Head of caudate nucleus (tissue), 42 donors: ENCODE measurements at places on chromosomes 13 and 19.

DNA sequence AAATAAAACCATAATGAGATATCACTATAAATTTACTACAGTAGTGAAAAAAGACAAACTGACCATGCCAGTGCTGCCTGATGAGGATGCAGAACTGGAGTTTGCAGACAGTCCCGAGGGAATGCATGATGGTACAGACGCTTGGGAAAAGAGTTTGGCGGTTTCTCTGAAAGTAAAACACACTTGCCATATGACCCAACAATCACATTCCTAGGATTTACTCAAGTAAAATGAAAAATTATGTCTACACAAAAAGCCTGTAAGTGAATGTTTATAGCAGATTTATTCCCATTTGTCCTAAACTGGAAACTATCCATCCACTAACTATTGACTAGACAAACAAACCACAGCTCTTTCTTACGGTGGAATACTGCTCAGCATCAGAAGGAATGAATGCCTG lies 271.0 kb downstream of the DNAJC15 start:
- no peak for DNase-seq

- no peak for DNase-seq
These were observed 27.2 kb upstream of the CCNP start for GRCh38 chr19:40253611-40254092.

- DNase-seq, result no peak
These were observed 19.1 kb upstream of the AKAP8 start for GRCh38 chr19:15398501-15399233.

- no peak for DNase-seq
These were observed 21.0 kb downstream of the EPSTI1 start for GRCh38 chr13:42970824-42971690.

GRCh38 chr13:98171900-98172589 lies 5.0 kb downstream of the RNF113B start:
- DNase-seq, result peak; percentile 26

DNA sequence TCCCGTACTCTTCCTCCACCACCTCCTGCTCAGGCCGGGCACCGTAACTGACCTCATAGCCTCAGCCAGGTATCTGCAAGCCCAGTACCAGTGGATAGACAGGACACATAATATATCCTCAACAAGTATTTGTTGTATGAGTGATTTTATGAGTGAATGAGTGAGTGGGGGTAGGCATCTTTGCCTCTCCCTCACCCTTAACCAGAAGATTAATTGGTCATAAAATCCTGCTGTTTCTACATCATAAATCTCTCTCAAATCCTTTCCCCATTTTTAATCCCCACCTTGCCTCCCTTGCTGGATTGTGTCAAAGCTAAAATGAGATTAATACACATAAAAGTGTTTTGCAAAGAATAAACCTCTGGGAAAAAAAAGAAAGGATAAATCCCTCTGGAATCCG lies 44.4 kb upstream of the HMGB1 start:
- DNase-seq, result no peak

- no peak for DNase-seq
These were observed 115.5 kb downstream of the LACC1 start for GRCh38 chr13:43994999-43995859.

GRCh38 chr19:47379381-47379938 lies 30.3 kb downstream of the DHX34 start:
- DNase-seq, result peak; percentile 68

DNA sequence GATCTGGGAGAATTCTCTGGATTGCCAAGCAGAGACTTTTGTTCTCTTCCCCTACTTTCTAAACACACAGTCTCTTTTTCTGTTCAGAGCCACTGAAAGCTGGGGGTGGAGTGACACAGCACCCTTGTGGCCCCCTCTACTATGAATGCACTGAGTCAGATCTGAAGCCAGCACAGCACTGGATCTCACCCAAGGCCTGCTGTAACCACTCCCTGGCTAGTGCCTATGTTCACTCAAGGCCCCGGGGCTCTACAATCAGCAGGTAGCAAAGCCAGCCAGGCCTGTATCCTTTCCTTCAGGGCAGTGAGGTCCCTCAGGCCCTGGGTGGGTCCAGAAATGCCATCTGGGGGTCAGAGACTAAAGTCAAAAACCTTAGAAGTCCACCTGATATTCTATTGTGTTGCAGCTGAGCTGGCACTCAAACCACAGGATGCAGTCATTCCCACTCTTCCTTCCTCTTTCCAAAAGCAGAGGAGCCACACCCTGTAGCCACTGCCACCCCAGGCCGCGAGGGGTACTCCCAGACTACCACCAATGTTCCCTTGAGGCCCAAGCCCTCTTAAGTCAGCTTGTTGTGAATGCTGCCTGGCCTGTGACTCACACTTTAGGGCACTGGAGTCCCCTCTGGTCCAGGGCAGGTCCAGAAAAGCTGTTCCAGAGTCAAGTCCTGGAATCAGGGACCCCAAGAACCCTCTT lies 110.1 kb upstream of the RXFP2 start:
- no peak for DNase-seq

- no peak for DNase-seq
These were observed 881.1 kb downstream of the PCDH9 start for GRCh38 chr13:66348745-66349690.

GRCh38 chr19:41703602-41704293 lies 4.7 kb upstream of the CEACAM5 start:
- no peak for DNase-seq

GRCh38 chr19:10431254-10431942 lies 11.1 kb downstream of the PDE4A start:
- DNase-seq, result no peak
